Vagina (tissue), 2 donors: ENCODE measurements at places on chromosomes 5 and 9. TPM values are rescaled to one million over a fixed set of nuclear protein-coding genes. Genes with fewer than 3 reads are reported as not detected.

- no peak for DNase-seq
Observed at GRCh38 chr5:62068554-62068953, 237.5 kb upstream of the KIF2A start.

DNA sequence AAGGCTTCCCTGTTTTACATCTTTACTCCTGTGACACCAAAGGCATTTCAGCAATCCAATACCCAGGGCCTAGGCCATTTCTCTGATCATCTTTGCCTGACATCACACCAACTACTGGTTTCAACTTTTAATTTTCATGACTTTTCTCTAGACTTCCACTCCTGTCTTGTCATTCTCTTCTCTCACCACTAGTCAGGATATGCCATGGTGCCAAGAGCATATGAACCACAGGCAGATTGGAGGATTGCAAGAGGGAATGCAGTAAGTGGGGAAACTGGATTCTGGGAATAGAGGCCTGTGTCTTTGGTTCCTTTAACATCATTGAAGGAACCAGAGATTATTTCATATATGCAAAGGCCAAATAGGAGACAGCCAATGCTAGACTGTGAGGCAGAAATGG is 69.3 kb downstream of the ANKRD31 start:
- no peak for DNase-seq

- no peak for DNase-seq
Observed at GRCh38 chr9:115117999-115118878, at the start of gene TNC. TNC (minus strand) TSS chr9:115118157; CDS start chr9:115091018, 27,139 bp downstream.

GRCh38 chr9:26650325-26650724 is 242.3 kb downstream of the CAAP1 start:
- DNase-seq = no peak

DNA sequence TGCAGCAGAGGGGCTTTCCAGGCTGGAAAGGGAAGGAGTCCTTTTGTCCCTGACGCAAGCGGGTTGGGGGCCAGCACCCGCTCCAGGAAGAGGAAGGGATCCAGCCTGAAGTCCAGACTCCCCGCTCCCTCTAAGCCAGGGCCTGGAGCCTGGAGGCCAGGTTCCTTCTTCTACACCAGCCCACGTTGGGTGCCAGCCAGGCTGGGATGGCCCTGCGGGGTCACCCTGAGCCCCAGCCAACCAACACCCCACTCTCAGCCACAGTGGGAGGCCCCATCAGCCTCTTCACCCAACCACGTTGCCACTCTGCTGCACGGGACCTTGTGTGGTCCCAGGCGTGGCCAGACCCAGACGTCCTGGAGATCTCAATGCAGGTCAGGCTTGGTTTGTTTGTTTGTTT is 970 bp upstream of the FUT7 start:
- no peak for DNase-seq

DNA sequence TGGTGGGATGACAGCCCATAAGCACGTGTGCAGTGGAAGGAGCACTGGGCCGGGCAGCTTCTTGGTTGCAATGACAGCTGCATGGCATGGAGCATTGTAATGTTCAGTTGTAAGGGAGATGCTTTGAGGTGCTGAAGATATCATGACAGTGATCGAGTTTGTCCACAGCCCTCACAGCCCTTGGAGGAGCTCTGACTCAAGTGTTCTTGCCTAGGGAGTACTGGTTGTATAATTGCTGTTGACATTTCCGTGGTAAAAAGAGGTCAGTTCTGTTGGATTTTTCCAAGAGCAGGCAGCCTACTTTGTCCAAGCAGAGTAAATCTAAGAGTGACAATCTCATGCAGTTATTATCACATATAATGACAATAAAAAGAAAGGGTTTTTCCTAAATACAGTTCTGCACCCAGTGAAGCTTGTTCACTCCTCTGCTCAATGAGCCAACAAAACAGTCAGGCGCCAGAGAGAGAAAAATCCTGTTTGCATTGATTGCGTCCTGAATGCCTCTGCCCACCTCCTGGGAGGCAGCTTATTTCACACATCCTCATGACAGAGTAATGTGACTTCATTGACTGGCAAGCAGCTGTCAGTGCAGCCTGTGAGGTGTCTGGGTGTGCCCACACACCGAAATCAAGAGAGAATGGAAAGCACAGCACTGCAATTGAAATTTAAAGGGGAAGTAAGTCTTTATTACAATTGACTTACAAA is 248.0 kb downstream of the NTRK2 start:
- DNase-seq = no peak

DNA sequence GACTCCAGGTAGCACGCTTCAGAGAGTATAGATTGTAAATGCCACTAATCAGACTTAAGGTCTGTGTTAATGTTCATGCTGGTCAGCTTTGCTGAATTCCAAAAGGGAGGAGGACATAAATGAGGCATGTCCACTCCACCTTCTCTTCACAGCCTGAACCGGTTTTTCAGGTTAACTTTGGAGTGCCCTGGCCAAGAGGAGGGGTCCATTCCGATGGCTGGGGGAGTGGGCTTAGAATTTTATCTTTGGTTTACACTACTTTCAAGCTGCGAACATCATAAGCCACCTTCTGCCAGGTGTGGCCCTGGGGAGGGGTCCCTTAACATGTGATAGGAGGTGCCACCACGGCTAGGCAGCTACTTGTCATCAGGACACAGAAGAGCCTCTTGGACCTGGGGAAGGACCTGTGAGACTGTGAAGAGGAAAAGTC is 24.2 kb downstream of the ABO start:
- DNase-seq = no peak

GRCh38 chr5:84535281-84535680 is 150.6 kb upstream of the EDIL3 start:
- no peak for DNase-seq

The RNF208 gene
- total RNA-seq = 0.98 TPM
